Prostate gland (tissue), 2 donors: ENCODE measurements at places on chromosomes 5 and 9. TPM values are rescaled to one million over a fixed set of nuclear protein-coding genes. Genes with fewer than 3 reads are reported as not detected.

GRCh38 chr9:17905366-17905765 lies 326.5 kb downstream of the SH3GL2 start:
- no peak for DNase-seq

DNA sequence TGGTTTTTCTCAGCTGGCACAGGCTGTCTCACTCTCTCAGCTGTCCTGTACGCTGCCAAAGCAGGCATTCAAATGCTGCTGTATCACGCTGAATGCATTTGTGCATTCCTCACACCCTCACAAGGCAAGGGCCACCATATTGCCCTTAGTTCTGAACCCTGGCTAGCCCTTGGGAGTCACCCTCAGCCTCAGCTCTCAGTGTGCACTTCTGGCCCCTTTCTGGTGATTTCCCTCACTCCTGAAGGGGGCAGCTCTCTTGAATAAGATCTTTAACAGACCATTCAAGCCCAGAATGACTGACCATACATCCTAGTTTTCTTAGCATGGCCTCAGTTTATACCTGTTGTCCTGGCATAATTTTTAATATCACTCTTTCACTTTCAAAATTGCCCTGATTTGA lies 84.3 kb downstream of the HTR1A start:
- no peak for DNase-seq

- peak; percentile 94 for DNase-seq
Measured at GRCh38 chr9:37963936-37964739, 60.2 kb upstream of the SLC25A51 start.

DNA sequence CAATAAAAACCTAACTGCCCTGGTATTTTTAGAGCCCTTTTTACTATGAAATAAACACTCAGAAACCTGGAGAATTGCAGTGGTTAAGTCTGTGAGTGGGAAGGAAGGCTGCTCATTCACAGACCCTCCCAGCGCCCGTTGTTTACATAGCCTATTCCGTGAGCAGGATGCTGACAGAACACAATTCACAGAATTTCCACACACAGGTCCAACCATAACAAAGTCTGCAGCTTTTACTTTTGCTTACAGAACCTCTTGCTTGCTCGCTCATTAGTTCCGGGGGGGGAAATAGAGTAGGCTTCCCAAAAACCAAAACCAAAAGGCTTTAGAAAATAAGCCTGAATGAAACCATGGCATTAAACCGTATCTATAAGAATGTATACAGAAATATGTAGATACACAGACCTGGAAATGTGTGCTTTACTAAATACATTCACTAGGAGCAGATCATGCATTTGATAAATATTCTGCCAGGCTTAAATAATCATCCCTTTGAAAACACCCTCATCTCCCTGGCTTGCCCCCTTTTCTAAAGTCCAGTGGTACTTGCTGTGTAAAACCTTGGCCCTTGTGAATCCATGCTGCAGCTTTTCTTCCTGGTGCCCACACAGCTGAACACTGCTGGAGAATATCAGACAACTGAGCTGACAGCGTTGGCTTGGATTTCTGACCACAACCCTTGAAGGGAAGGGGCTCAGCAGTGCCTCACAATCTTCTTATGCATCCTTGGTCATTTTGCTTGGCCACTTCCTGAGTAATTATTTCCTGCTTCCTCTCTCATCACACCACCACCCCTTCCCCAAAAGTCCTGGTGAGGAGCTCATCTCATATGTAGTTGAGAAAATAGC lies 128.0 kb downstream of the FANCC start:
- DNase-seq: no peak

DNA sequence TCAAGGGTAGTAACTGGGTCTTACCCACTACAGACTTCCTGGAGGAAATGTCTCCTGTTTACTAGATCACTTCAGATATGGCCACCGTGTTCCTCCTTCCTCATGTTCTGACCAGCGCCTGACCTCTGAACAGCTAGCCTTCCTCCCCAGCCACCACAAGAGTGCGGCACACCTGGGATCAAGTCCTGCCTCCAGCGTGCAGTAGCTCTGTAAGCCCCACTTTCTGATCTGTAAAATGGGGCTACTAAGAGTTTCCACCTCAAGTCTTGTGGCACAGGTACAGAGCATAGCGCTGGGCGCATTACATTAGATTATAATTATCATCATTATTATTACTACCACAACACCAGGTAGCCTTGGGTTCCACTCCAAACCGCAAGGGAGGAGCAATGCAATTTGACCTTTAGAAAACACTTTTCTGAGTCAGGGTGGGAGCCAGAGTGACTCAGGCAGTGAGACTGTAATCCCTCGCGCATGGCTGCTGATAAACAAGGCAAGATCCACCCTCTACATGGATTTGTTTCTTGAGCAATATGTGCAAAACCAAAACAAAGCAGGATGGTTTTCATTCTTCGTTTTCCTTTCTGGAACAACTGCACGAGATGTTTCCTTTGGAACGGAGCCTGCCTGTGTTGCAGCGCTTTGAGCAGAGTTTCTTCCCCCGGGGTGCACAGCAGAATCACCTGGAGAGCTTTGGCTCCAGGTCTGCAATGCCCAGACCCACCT lies 65.0 kb upstream of the ANGPTL2 start:
- DNase-seq: peak; percentile 83

GRCh38 chr5:14325369-14325768 lies 182.2 kb downstream of the TRIO start:
- no peak for DNase-seq

GRCh38 chr5:89003563-89004036 lies 120.6 kb upstream of the MEF2C start:
- DNase-seq: no peak

GRCh38 chr5:126536874-126537273 lies 58.1 kb downstream of the ALDH7A1 start:
- no peak for DNase-seq

- no peak for DNase-seq
Measured at GRCh38 chr5:26530305-26530704, 508.1 kb downstream of the CDH9 start.

DNA sequence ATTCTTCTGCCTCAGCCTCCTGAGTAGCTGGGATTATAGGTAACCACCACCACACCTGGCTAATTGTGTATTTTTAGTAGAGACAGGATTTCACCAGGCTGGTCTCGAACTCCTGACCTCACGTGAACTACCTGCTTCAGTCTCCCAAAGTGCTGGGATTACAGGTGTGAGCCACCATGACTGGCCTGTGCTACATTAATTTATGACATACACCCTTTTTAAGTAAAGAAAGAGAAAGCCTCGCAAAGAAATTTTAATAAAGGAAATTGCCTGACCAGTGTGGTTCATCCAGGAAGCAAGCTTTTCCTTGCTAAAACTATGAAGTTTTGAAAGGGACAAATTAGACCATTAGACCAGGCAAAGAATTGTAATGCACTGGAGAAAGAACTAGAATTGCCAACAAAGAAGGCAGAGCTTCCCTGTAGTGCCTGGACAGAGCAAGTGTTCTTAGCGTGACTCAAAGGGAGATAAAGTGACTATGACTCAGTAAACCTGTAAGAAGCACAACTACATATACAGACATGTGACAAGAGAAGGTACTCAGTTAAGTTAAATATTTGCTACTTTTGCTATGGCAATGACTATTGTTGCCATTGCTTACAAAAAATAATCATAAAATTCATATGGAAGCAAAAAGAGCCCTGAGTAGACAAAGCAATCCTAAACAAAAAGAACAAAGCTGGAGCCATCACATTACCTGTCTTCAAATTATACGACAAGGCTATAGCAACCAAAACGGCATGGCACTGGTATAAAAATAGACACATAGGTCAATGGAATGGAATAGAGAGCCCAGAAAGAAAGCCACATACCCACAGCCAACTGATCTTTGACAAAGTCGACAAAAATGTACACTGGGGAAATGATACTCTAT lies 54.6 kb downstream of the FYB1 start:
- no peak for DNase-seq

- DNase-seq: no peak
Measured at GRCh38 chr5:94021246-94021645, 279.8 kb upstream of the POU5F2 start.

DNA sequence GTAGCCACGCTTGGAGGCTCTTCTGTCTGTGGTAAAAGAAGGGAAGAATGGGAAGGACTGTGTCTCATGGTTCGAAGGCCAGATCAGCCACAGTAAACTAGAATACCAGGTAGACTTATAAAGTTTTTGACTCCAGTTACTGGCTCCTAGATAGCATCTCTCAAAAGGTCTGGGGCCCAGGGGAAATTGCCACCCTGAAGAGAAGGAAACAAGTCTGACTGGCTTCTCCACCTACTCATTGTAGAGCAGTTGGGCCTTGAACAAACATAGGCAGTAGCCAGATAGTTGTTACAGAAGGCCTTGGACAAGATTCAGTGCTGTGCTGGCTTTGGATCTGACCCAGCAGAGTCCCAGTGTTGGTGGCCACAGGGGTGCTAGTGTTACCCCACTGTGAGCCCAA lies 890.4 kb downstream of the EFNA5 start:
- DNase-seq: peak; percentile 31

GRCh38 chr9:33787839-33788238 lies 7.5 kb upstream of the PRSS3 start:
- no peak for DNase-seq

DNA sequence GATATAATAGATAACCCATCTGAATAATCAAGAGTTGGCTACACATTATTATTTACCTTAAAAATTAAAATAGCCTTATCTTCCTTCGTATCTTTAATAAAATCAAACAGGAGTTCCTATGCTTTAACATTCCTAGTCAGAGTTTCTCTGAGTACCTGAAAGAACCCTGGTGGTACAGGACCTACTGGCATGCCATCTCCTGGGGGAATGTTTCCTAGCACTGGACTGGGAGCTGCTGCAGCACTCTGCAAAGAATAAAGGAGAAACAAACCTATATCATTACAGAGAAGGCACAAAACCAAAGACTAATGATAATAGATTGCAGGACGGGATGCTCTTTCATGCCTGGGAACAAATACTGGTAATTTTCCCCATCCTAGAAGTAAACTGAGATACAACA lies 119.5 kb upstream of the ACOT12 start:
- DNase-seq: no peak

DNA sequence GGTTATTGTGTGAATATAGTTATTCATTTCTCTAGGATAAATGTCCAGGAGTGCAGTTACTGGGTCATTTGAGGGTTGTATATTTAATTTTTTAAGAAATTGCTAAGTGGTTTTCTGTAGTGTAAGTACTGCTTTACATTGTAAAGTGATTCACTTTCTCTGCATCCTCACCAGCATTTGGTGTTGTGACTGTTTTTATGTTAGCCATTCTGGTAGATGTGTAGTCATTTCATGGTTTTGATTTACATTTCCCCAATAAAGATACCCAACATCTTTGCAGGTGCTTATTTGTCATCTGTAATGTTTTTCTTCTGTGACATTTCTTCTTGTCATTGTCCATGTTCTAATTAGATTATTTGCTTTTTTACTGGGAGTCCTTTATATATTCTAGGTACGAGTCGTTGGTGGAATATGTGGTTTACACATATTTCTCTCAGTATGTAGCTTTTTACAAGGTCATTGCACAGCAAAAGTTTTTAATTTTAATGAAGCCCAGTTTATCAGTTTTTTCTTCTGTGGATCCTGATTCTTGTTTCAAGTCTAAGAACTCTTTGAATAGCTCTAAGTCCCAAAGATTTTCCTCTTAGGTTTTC lies 34.0 kb downstream of the SCGB3A1 start:
- no peak for DNase-seq

GRCh38 chr9:113558632-113559502 lies 95.3 kb downstream of the RGS3 start:
- DNase-seq: no peak

GRCh38 chr5:152824316-152824715 lies 419.2 kb upstream of the NMUR2 start:
- no peak for DNase-seq

- peak; percentile 54 for DNase-seq
Measured at GRCh38 chr9:19161257-19162025, 34.1 kb upstream of the PLIN2 start.

- DNase-seq: no peak
Measured at GRCh38 chr9:107778661-107779060, 289.1 kb upstream of the KLF4 start.

- DNase-seq: no peak
Measured at GRCh38 chr5:176796411-176796810, 13.9 kb upstream of the UNC5A start.

DNA sequence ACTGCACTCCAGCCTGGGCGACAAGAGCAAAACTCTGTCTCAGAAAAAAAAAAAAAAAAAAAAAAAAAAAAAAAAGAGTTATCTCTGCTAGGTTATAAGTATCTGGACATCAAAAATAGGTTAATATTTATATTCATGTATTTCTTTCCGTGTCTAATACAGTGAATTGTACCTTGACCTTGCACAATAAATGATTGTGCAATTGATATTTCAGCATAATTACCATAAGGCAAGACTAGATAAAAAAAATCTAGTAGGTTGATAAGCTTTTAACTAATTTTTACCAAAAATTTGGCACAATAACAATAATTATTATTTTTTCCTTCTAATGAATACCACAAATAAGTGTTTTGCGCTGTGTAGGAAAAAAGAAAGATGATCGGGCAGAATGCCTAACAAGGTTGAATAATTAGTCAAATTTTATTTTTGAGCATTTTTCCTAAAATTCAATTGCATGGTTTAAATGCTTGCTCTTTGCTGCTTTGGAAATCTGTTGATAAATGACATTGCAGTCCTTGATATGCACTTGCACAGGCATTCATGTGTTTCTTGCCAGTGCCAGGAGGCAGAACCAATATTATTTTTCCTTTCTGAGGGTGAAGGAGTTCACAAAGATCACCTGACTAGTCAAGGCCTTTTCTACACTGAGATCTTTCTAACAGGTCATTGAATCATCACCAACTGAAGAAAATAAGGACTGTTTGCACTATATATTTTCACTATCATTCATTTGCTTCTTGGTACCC lies 127.5 kb downstream of the ARRDC3 start:
- DNase-seq: no peak

DNA sequence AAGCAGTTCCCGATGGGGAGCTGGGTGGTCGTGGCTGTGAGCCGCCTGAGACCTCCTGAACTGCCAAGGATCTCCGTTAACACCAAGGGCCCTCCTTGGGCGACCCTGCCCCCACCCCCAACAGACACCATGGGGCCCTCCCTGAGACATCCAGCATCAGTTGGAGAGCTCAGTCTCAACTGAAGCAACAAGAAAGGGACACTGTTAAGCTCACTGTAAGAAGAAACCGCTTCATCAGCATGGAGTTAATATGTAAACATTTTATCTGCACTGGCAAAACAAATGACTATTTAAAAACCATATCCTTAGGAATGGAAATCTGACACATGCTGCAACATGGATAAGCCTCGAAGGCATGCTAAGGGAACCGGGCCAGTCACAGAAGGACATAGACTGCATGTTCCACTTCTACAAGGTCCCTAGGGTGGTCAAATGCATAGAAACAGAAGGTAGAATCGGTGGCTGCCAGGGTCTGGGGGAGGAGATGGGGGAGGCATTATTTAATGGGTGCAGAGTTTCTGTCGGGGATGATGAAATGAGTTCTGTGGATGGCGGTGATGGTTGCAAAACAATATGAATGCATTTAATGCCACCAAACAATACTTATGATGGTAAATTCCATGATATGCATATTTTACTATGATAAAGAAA lies 47.4 kb downstream of the ROR2 start:
- DNase-seq: no peak

WWC1 gene
- 52.6 TPM for total RNA-seq

FAM221B gene
- total RNA-seq: 0.46 TPM

IGFBPL1 gene
- 14.3 TPM for total RNA-seq

HTR4 gene
- total RNA-seq: not detected

SV2C gene
- 0.96 TPM for total RNA-seq

CLK4 gene
- 39.0 TPM for total RNA-seq

MCIDAS gene
- total RNA-seq: 0.80 TPM

ZNF782 gene
- 15.8 TPM for total RNA-seq
